ENCODE measurements at places on chromosomes 12 and 14.

GRCh38 chr12:19419086-19419485 is 20.2 kb upstream of the AEBP2 start:
- DNase-seq, result no peak

DNA sequence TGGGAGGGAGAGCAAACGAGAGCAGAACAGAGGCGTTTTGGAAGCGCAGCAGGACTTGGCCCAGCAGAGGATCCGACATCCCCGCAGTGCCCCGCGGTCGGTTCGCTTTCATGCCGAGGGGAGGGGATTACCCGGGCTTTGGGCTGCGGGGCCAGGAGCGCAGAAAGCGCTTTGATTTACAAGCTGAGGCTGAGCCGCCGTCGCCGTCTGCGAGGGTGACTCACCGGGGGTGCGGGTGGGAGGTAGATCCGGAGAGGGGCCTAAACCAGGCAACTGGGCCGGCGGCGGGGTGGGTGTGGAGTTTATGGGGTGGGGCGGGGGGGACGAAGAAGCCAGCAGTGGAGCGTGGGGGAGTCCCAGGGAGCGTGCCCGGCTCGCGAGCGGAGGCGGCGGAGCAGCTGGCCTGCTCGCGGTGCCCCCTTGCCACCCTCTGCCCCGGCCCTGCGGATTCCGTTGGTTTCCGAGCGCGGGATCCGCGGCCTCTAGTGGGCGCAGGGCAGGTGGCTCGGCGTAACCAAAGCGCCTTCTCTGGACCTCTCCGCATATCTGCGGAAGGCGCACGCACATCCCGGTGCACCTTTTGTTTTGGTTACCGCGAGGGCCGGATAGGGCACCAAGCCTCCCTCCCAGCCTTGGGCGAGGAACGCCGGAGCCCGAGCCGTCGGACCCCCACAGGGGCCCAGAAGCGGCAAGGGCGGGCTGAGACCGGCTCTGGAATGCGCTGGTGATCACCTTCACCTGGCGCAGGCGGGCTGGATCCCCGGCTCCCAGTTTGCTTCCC is 2.6 kb downstream of the SIX4 start:
- DNase-seq, result no peak

- no peak for DNase-seq
These were observed 77.4 kb downstream of the KIF26A start for GRCh38 chr14:104215706-104216334.

DNA sequence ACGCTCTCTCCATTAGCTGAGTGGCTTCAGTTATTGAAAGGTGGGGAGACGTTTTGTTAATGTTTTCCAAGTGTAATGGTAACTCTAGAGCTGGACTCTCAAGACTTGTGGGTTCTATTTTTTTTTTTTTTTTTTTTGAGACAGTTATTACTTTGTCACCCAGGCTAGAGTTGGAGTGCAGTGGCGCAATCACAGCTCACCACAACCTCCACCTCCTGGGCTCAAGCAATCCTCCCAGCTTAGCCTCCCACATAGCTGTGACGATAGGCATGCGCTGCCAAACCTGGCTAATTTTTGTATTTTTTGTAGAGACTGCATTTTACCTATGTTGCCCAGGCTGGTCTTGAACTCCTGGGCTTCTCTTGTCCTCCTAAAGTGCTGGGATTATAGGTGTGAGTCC is 26.2 kb downstream of the ATF1 start:
- DNase-seq, result no peak

DNA sequence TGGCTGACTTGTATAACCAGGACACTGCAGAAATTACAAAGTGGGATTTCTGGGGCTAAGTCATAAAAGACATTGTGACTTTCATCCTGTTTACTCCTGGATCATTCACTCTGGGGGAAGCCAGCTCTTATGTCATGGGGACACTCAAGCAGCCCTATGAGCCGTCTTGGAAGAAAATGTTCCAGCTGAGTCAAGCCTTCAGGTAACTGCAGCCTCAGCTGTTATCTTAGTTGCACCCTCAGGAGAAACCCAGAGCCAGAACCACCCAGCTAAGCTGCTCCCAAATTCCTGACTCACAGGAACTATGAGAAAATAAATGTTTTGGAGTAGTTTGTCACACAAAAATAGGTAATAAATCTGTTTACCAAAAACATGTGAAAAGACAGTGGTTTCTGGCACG is 43.1 kb upstream of the GXYLT1 start:
- DNase-seq, result no peak

GRCh38 chr12:107702106-107702505 is 16.5 kb downstream of the PWP1 start:
- no peak for DNase-seq

GRCh38 chr12:122182887-122183587 is at the start of gene LRRC43:
Gene LRRC43 (plus strand): TSS chr12:122183123. CDS start chr12:122183145, 22 bp downstream.
- DNase-seq, result no peak

DNA sequence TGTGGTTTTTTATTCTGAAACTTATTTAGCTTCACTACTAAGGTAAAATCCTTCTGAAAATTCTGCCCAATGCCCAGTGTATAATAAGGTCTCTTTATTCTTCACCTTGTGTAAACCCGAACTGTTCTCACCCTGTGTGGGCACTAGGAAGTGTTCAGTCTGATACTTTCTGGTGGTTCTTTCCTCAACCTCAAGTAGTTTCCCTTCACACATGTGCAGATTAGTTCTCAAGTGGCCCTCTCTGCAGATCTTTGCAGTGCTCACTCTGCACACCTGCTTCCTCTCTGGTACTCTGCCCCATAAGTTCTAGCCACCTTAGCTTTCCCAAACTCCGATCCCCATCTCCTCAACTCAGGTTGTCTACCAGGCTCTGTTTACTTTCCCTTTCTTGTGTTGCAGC is 61.6 kb downstream of the RAD51B start:
- no peak for DNase-seq

GRCh38 chr12:6952121-6952862 is 1.1 kb downstream of the PTPN6 start:
- no peak for DNase-seq

GRCh38 chr14:77059276-77059915 is 30.9 kb upstream of the IRF2BPL start:
- DNase-seq, result peak; percentile 77

DNA sequence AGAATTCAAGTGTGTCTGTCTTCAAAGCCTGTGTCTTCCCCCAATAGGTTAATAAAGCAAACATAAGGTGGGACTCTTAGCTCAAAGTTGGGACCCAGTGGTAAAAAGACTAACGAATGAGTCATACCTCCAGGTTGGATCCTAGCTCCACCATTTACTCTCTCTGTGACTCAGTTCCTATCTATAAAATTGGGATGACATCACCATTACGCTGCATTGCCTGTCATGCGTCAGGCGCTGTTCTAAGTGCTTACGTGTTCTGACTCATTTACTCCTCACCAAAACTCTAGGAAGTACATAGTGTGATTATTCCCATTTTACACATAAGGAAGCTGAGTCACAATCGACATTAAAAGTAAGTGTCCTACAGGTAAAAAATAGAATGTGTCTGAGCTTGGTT is 915.8 kb downstream of the VRK1 start:
- no peak for DNase-seq

DNA sequence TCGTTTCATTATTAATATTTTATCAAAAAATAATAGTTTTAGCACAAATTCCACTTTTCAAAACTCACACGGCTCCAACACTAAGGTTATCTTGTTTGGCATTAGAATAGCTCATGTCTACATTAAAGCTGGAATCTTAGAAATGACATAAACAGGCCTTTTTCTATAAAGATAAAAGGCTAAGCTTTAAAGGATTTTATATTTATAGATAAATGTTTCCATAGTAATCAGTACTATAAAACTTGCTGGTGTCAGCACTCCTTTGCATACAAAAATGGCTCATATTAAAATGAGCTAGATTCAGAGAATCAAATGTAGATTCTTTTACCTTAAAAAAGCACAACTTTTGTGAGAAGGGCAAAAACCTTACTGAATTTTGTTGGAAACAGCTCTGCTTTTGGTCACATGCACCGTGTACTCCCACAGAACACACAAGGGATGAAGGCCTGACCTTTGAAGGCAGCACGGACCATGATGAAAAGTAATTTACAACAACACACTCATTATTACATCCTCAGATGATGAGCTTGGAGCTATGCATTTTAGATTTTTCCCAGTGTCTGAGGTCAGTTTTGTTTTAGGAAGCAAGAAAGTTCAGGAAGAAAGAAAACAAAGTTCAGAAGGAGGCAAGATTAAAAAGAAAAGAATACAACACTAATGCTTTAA is 202.8 kb downstream of the BCAT1 start:
- no peak for DNase-seq

GRCh38 chr12:75665216-75665615 is 153.8 kb upstream of the KRR1 start:
- no peak for DNase-seq

GRCh38 chr12:94079566-94080340 is 68.6 kb upstream of the PLXNC1 start:
- no peak for DNase-seq

DNA sequence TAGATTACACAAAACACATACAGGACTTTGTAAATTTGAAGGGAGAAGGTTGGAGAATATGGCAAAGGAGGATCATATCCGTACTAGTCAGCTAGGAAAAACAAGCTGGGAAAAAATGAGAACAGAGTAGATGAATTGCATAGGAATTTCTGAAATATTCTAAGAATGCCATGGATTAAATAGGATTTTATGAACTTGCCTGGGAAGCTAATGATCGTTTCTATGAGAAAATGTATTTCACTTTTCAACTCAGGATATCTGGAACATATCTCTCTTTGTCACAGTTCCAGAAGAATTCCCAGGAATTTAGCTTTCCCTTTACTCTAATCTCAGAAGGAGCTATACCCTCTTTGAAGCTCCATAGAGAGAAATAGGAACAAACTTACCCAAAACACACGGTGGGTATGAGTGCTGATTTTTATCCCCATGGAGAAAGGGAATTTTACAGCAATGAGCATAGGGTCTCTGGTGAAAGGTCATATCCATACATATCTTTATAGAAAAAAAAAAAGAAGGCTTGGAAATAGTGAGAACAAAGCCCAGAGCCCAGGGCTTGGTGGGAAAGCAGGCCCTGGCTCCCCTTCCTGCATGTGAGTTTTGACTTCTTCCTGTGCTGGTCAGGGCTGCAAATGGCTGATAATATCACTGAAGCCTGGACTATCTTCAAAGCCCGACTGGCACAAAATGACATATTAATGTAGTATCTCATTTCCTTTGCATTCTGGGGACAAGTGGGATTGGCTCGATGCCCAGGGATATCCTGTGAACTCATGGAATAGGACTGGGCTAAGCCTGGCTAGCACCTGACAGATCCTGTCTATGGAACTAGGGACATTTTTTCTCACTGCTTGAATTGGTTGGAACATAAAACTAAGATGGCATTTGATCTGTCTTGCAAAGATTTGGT is 136.3 kb downstream of the AEBP2 start:
- no peak for DNase-seq

DNA sequence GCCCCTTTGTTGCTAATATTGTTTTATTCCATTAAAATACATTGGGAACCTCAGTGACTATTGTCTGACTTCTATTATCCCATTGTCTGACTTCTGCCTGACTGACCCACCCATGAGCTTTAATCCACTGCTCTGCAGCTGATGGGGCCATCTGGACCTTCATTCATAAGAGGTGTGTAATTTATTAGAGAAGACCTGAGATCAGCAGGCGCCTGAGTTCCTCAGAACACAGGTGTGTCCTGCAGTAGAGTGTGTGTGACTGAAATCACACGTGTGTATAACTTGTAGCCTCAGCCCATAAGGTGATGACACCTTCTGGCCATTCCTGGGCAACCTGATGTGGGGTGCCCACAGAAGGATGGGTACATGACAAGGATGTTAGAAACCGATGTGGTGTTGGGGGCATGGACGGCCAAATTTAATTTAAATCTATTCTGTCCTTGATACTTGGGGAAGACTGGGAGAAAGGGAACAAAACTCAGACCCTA is 821.0 kb downstream of the TMEM121 start:
- no peak for DNase-seq

GRCh38 chr12:78441737-78442453 is 422.7 kb upstream of the SYT1 start:
- no peak for DNase-seq

DNA sequence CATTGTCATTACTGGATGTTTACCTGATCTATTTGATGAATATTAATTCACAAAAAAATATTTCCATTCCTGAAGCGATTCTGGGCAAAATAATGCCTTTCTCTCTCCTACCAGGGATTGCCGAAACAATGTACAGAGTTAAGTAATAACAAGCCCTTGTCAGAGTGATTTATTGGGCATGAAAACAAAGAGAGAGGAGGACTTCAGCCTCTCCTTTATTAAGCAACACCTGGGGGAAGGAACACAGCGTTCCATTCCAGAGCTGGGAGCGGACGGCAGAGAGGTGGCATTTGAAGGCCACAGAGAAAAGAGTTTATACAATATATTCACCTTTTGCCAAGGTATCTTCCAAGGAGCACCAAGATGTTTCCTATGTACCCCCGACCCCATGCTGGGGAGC is 165.8 kb downstream of the KSR2 start:
- DNase-seq, result no peak

- no peak for DNase-seq
These were observed 20.1 kb upstream of the CDK17 start for GRCh38 chr12:96420277-96420835.

GRCh38 chr12:80200414-80200813 is 101.1 kb downstream of the OTOGL start:
- DNase-seq, result no peak

DNA sequence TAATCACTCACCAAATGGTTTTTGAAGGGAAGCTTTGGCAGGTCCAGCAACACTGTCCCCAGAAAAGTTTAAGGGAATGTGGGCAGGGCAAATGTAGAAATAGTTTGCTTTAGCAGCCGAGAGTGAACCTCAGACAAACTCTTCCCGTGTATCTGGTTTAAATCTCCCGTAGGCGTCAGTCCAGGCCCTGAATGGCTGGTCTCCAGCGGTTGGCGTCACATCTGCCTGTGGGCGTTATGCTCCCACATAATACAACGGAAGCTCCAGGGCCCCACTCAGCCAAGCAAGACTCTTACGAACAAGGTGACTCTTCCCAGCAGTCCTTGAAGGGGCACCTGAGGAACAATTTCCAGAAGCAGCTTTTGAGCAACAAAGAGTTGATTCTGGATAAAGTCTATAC is 942 bp downstream of the ZC2HC1C start:
- DNase-seq, result no peak

DNA sequence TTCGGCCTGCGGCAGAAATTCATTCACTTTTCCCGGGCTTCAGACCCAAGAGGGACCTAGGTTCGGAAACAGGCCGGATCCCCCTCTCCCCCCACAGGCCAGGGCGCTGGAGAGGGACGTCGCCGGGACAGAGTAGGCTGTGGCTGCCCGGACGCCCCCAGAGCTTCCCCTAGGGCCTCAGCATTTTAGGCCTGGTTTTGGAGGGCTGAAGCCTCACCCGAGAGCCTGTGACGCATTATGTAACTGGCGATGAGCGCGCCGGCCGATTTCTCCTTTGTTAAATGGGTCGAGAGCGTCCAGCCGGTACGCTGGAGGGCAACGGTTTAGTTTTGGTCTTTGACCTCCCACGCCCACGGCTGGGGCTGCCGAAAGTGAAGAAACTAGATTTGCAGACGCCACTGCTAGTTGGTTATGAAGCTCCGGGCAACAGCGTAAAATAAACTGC is 657 bp downstream of the PEBP1 start:
- DNase-seq, result no peak
